Nephron progenitor cell (in vitro differentiated cells): ENCODE measurements at places on chromosomes 3 and 15.

GRCh38 chr15:57443486-57443885 is 67.2 kb downstream of the CGNL1 start:
- DNase-seq = no peak

DNA sequence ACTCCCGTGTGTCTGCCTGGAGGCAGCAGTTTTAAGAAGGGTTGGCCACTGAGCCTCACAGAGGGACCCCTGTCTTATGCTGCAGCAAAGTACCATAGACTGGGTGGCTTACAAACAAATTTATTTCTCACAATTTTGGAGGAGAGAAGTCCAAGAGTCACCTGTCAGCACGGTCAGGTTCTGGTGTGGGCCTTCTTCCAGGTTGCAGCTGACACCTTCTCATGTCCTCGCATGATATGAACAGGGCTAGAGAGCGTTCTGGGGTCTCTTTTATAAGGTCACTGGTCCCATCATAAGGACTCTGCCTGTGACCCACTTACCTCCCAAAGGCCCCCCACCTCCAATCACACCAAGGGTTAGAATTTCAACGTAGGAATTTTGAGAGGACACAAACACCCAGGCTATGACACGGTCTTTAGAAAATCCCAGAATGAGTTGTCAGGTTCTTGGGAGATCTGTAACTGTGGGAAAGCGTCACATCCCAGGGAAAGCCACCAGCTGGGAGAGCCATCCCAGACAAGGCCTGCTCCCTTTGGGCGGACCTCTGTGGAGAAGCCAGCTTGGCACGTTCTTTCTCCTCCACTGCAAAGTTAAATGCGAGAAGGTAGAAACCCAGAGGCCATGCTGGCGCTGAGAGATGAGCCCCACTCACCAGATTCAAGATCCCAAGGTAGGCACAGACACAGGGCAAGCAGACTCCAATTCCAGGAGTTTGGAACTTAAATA is at the start of gene FBXW12:
TSS of gene FBXW12 (plus strand) at position 569 of the 726 bp plus-strand sequence. CDS start 549 bp downstream, outside the sequence.
- DNase-seq = no peak

GRCh38 chr3:126360714-126361060 is 3.5 kb upstream of the KLF15 start:
- no peak for DNase-seq

GRCh38 chr3:29534006-29534405 is 253.1 kb downstream of the RBMS3 start:
- no peak for DNase-seq
